ENCODE measurements at places on chromosomes 13 and 19. TPM values are rescaled to one million over a fixed set of nuclear protein-coding genes. Genes with fewer than 3 reads are reported as not detected.

DNA sequence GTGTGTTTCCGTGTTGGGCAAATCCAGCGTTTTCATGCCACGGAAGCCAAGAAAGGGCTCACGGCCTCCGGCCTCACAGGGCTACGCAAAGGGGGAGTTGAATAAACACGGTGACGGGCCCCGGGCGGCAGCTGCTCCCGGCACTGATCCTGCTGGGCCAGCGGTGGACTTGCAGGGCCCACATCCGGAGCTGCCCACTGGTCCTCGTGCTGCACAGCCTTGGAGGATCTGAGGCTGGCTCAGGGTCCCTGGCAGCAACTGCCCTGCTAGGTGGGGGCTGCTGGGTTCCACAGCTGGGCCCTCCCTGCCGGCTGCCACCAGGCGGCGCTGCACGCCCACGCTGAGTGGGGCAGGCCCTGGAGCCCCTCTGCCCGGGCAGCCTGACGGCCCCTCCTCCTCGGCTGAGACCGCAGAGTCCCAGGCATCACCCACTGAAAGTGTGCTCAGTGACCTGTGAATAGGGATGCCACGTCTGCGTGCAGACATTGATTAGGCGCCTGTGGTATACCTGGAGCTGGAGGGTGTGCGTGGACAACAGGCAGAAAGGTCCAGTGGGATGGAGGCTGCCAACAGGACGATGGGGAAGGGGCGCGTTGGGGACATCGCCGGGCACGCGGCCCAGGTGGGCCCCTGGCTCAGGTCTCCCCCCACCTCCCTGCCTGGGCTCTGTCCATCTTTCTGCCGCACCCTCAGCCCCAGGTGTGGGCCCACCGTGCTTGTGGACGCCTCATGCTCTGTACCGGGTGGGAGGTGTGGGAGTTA is 5.3 kb upstream of the HCN2 start:
- peak; percentile 77 for DNase-seq
- H3K4me3 ChIP-seq: no peak overlapping the region
- peaks cover 29% of the 10 kb centered on the region for H3K36me3 ChIP-seq
- no peak overlapping the region for H3K27ac ChIP-seq

FFAR2 gene
- 0.15 TPM for total RNA-seq

MED29 gene
- total RNA-seq: 47.5 TPM

FPR1 gene
- not detected for total RNA-seq

GRCh38 chr19:55253842-55254624 is 4.8 kb downstream of the PPP6R1 start:
- peak; percentile 95 for DNase-seq
- H3K4me3 ChIP-seq: peak overlapping the region; percentile 45
- H3K27me3 ChIP-seq: no peaks in the 10 kb centered on the region
- H3K36me3 ChIP-seq: peaks cover 11% of the 10 kb centered on the region

FUT1 gene
- not detected for total RNA-seq

GRCh38 chr19:35856546-35857149 is at the start of gene KIRREL2:
KIRREL2 (plus strand) TSS chr19:35856911; CDS start chr19:35857120, 209 bp downstream.
- H3K36me3 ChIP-seq: no peaks in the 10 kb centered on the region
- H3K4me1 ChIP-seq: peaks cover 21% of the 10 kb centered on the region
- peak; percentile 54 for DNase-seq
- H3K4me3 ChIP-seq: peak within 1 kb of the TSS; percentile 59
- H3K27ac ChIP-seq: no peak within 1 kb of the TSS

WASF3 gene
- 0.34 TPM for total RNA-seq

ZNF837 gene
- 4.2 TPM for total RNA-seq

GRCh38 chr19:2711172-2711874 is 8.8 kb upstream of the GNG7 start:
- no peak overlapping the region for H3K4me3 ChIP-seq
- peak; percentile 76 for DNase-seq
- H3K27me3 ChIP-seq: no peaks in the 10 kb centered on the region
- H3K4me1 ChIP-seq: peaks cover 26% of the 10 kb centered on the region
- H3K36me3 ChIP-seq: no peaks in the 10 kb centered on the region
- peak overlapping the region; percentile 97 for H3K27ac ChIP-seq

NCAN gene
- total RNA-seq: not detected

PDCD5 gene
- 43.2 TPM for total RNA-seq

- H3K4me3 ChIP-seq: no peak overlapping the region
- peaks cover 2% of the 10 kb centered on the region for H3K36me3 ChIP-seq
- DNase-seq: no peak
- H3K27me3 ChIP-seq: no peaks in the 10 kb centered on the region
These were observed 86.0 kb downstream of the STK24 start for GRCh38 chr13:98490866-98491265.

- peak; percentile 90 for DNase-seq
- no peaks in the 10 kb centered on the region for H3K27me3 ChIP-seq
- H3K4me1 ChIP-seq: peaks cover 24% of the 10 kb centered on the region
- H3K4me3 ChIP-seq: peak within 1 kb of the TSS; percentile 69
- peak within 1 kb of the TSS; percentile 50 for H3K27ac ChIP-seq
These were observed at the start of gene MIER2 for GRCh38 chr19:344625-345319. MIER2 (minus strand) TSS chr19:344796; CDS start chr19:344782, 14 bp downstream.

DNA sequence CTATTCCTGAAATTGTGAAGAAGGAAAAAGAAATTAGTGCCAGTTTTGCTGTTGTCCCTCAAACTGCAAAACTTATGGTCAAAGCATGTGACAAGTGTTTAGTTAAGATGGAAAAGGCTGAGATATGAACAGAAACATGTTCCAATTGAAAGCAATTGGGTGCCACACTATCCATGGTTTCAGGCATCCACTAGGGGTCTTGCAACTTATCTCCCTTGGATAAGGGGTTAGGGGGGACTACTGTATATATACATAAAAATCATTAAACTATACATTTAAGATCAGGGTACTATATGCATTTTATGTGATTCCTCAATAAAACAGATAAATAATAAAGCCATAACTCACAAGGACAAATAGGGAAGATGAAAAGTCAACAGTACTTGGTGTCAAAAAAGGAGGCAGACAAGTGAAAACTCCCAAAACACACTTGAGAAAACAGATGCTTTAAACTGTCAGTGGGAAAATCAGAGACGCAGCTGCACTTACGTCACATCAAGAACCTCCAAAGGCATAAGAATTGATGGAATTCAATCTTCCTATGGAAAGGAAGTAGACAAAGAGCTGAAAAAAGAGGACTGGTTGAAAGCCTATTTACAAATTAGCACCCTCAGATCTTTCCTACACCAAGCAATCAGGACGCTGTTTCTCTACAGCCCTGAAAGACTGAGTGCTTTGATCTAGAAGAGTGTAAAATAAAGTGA is 8.1 kb downstream of the SPART start:
- no peak overlapping the region for H3K4me3 ChIP-seq
- no peaks in the 10 kb centered on the region for H3K4me1 ChIP-seq
- no peaks in the 10 kb centered on the region for H3K27me3 ChIP-seq
- H3K36me3 ChIP-seq: peaks cover 8% of the 10 kb centered on the region

GRCh38 chr19:6632002-6632621 is 37.8 kb downstream of the TNFSF14 start:
- peak; percentile 87 for DNase-seq
- H3K4me1 ChIP-seq: peaks cover 8% of the 10 kb centered on the region
- H3K27me3 ChIP-seq: no peaks in the 10 kb centered on the region
- H3K36me3 ChIP-seq: no peaks in the 10 kb centered on the region
- no peak overlapping the region for H3K4me3 ChIP-seq

DNA sequence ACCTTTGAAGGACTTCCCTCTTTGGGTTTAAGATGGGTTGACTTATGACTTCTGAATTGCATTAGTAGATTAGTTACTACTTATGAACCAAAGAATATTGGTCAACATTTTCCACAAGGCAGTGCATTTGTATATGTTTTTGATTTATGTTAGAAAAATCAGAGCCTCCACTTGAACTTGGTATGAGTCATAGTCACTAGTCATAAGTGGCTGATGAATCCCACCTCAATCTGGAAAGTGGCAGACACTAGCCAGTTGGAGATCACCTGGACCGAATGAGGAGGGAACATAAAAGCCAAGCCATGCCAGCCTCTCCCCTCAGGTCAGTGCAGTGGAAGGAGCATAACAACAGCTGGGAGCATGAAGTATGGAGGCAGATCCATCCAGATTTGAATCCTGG is 39.3 kb upstream of the SPART start:
- no peaks in the 10 kb centered on the region for H3K4me1 ChIP-seq
- DNase-seq: no peak
- peaks cover 3% of the 10 kb centered on the region for H3K27me3 ChIP-seq

DNA sequence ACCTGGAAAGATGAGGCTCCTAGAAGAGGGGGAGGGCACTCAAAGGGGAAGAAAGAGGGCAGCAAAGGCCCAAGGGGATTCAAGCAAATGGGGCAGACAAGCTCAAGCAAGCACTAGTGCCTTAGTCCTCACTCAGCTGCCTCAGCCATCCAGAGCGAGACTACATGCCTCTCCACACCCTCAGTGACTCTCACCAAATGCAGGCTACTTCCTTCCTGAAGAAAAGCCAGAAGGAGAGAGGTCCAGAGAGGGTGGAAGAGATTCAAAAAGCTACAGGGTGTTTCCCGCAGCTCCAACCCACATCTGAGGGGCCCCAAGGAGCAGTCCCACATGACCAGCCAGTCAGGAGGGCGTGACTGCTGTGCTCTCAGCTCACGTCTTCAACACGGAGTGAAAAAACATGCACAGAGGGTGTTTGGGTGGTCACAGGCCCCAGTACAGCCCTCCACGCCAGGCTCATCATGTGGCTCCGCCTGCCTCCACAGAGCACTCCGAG is 40.5 kb downstream of the MIPEP start:
- H3K4me3 ChIP-seq: peak overlapping the region; percentile 12
- H3K4me1 ChIP-seq: peaks cover 48% of the 10 kb centered on the region
- no peaks in the 10 kb centered on the region for H3K27me3 ChIP-seq

DNA sequence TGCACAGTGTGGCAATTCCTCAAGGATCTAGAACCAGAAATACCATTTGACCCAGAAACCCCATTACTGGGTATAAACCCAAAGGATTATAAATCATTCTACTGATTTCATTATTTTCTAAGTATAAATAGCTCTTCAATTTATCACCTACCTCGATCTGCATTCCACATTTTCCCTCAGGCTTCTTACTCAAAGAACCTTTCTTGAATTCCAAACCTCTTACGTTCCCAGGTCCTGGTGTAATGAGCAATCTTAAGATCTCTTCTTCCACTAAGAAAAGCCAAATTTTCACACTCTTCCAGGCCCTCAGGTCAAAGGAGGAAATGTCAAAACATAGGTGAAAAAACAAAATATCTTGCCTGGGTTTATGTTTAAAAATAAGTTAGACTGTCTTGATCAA is 237.3 kb upstream of the GPC6 start:
- H3K27me3 ChIP-seq: no peaks in the 10 kb centered on the region
- no peaks in the 10 kb centered on the region for H3K36me3 ChIP-seq
- no peak overlapping the region for H3K27ac ChIP-seq
- DNase-seq: no peak

DNA sequence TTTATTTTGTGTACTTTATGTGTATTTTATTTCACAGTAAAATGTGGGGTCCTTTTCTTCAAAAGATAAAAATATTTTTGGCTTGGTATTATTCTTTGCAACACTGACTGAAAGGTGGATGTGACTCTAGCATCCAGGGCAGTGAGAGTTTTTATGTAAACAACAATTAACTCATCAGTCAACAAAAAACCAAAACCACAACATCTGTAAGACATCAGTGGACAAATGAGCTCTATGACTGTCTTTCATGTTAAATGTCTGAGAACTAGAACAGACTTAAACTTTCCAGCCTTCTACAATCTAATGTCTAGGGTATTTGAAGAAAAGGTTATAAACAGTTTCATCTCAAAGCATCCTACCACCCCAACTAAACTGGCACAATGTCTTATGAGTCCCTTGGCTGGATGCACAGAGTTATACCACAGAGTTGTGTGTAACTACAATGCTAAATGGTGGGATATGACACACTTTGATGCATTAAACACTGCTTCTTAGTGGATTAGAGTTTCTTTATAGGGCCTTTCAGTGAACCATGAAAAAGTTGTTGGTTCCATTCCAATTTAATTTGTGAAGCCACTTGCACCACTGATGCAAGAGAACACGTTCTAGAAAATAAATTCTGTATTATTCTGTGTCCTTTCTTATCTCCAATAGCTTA is 544.2 kb upstream of the KLF12 start:
- no peak for DNase-seq
- H3K27me3 ChIP-seq: no peaks in the 10 kb centered on the region
- H3K27ac ChIP-seq: no peak overlapping the region
- H3K36me3 ChIP-seq: no peaks in the 10 kb centered on the region

GRCh38 chr19:4493104-4493928 is 21.2 kb downstream of the HDGFL2 start:
- no peak overlapping the region for H3K27ac ChIP-seq
- H3K27me3 ChIP-seq: no peaks in the 10 kb centered on the region
- no peak for DNase-seq
- no peaks in the 10 kb centered on the region for H3K4me1 ChIP-seq
- no peak overlapping the region for H3K4me3 ChIP-seq
- peaks cover 49% of the 10 kb centered on the region for H3K36me3 ChIP-seq

FBL gene
- 253 TPM for total RNA-seq

- no peak for DNase-seq
- no peaks in the 10 kb centered on the region for H3K4me1 ChIP-seq
- no peak overlapping the region for H3K27ac ChIP-seq
- no peak overlapping the region for H3K4me3 ChIP-seq
- H3K27me3 ChIP-seq: no peaks in the 10 kb centered on the region
- no peaks in the 10 kb centered on the region for H3K36me3 ChIP-seq
These were observed 146.7 kb downstream of the SOX1 start for GRCh38 chr13:112213467-112214255.

- H3K27me3 ChIP-seq: peaks cover 33% of the 10 kb centered on the region
- DNase-seq: peak; percentile 73
- no peak overlapping the region for H3K4me3 ChIP-seq
- H3K27ac ChIP-seq: peak overlapping the region; percentile 8
- peaks cover 56% of the 10 kb centered on the region for H3K4me1 ChIP-seq
These were observed 2.9 kb downstream of the CD70 start for GRCh38 chr19:6587998-6588507.

GRCh38 chr19:45153339-45154063 is 7.3 kb downstream of the NKPD1 start:
- no peaks in the 10 kb centered on the region for H3K36me3 ChIP-seq
- H3K4me1 ChIP-seq: peaks cover 22% of the 10 kb centered on the region
- DNase-seq: peak; percentile 57

DNA sequence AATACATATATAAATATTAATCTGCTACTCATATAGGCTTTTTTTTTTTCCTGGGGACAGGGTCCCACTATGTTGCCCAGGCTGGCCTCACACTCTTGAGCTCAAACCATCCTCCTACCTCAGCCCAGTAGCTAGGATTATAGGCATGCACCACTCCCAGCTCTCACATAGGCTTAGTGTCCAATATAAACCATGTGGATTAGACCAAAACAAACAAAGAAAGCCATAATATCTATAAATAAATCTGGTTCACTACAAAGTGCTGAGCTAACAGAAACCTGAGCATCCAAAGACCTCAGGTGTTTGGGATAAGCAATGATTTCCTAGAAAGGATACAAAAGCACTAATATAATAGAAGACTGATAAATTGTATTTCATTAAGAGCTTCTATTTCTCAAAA is 26.0 kb downstream of the TBC1D4 start:
- no peaks in the 10 kb centered on the region for H3K4me1 ChIP-seq
- H3K27me3 ChIP-seq: no peaks in the 10 kb centered on the region
- DNase-seq: no peak
- no peaks in the 10 kb centered on the region for H3K36me3 ChIP-seq
- H3K4me3 ChIP-seq: no peak overlapping the region

All from B cell (primary cell).